ENCODE measurements at places on chromosomes 12 and 14. TPM values are rescaled to one million over a fixed set of nuclear protein-coding genes. Genes with fewer than 3 reads are reported as not detected.

The SYNDIG1L gene
- total RNA-seq: not detected

The ADAM21 gene
- 0.24 TPM for total RNA-seq

The GYS2 gene
- not detected for total RNA-seq

The PTPN6 gene
- total RNA-seq: 467 TPM

DNA sequence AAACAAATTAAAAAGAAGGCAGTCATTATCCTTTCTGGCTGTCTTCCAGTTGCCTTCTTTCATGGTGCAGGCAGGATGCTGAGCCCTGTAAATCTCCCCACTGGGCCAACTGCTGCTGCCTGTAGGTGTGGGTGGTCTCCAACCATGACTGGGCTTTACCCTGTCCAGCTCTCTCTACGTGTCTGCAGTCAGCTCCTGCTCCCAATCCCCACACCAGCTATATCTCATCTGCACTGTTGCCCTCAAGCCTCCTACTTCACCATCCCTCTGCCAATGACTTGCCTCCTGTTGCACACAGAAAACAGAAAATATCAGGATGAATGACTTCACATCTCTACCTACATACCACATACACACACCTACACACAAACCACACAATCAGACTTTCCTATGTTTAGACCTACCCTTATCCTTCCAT lies 39.7 kb upstream of the PSMA6 start:
- DNase-seq: peak; percentile 4

DNA sequence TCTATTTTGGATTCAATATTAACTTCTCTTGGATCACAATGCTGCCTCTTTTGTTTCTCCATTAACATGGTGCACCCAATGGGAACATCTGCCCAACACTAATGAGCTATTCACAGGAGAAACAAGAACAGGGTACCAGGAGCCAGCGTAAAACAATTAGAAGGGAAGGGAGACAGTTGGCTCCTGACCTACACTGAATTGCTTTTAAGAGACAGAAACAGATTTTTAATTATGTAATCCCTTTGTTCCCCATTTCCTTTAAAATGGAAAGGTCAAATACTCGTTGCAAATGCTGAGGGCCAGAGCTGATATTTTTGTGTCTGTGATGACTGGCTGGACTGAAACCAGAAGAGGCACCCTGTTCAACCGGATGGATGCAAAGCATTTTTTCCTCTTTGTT lies 108.3 kb downstream of the SEC23A start:
- no peak for DNase-seq

DNA sequence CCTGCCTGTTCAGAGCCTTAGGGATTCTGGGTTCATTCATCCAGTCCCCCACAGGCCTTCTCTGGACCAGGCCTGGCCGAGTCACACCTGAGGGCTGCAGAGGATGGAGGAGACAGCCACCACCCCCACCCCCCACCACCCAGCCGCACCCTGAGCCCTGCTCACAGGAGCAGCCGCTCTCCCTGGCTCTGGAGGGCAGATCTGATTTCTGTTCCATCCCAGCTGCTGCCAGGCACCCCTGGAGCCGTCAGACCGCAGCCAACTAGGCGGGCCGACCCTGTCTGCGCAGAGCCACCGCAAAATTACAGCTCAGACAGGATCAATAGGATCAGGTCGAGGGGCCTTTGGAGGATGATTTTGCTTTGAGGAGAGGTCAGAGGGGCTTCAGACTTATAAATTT lies 154.6 kb upstream of the MYL2 start:
- no peak for DNase-seq

GRCh38 chr14:70186900-70187451 lies 1.8 kb downstream of the SLC8A3 start:
- DNase-seq: peak; percentile 25

DNA sequence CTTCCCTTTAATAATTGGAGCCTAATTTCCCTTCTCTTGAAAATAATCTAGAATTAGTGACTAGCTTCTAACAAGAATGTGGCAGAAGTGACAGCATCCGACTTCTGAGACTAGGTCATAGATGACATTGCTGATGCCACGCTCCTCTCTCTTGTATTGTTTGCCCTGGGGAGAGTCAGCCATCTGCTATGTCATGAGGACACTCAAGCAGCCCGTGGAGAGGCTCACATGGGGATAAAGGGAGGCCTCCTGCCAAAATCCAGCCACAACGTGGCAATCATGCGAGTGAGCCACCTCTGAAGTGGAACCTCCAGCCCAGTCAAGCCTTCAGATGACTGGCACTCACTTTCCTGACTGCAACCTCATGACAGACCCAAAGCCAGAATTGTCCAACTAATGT lies 54.2 kb upstream of the LRRK2 start:
- no peak for DNase-seq

DNA sequence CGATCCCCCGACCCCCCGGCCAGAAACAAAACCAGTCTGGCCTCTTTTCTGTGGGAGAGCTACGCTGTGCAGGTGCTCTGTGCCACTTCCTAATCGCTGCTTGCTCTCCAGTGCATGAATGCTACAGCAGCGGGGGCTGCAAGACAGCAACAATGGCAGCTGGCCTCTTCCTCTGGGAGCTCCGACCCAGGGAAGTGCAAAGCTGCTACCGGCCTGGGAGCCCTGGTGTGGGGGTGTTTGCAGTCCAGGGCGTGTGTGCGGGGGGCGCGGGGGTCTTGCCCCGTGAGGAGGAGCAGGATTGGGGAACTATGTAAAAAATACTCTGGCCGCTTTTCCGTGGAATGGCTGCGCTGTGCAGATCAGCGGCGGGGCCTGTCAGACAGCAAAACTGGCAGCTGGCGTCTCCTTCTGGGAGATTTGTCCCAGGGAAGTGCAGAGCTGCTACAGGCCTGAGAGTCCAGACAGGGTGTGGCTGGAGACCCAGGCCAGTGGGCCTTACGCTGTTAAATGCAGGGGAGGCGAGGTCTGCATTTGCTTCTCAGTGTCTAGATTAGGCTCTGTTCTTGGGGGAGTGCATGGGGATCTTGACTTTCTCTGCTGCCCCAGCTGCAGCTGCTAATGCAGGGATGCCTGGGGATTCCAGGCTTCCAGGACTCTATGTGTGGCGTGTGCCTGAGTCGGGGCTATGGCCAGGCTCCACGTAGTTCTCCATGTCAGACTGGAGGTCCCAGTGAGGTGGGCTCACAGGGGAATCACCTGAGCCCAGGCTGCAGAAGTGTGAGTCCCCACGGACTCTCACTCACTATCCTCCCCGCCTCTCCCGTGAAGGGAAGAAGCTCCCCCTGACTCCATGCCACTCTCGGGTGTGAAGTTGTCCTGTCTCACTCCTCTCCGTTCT lies 344.5 kb downstream of the AEBP2 start:
- DNase-seq: no peak

- DNase-seq: peak; percentile 86
Observed at GRCh38 chr12:124940393-124941169, 26.1 kb upstream of the UBC start.

DNA sequence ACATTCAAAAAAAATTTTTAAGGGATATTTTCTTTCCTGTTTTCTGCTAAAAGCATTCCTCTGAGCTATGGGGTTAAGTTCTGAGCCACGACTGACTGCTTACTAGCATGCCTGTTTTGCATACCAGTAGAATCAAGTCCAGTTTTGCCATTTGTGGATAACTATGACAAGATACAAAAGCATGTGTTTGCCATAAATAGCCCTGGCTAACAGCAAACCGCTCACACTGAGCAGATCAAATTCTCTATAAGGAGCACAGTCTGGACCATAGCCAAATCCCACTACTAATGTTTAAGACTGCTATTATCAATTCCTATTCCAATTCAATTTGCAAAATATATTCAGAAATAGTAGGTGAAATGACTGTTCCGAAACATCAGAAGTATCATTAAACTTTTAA lies 3.2 kb downstream of the CFL2 start:
- DNase-seq: no peak

- no peak for DNase-seq
Observed at GRCh38 chr14:93967637-93968250, 8.6 kb downstream of the ASB2 start.

- no peak for DNase-seq
Observed at GRCh38 chr12:109447482-109447881, 29.6 kb downstream of the KCTD10 start.

- no peak for DNase-seq
Observed at GRCh38 chr12:126974779-126975178, 1292.2 kb upstream of the TMEM132C start.

DNA sequence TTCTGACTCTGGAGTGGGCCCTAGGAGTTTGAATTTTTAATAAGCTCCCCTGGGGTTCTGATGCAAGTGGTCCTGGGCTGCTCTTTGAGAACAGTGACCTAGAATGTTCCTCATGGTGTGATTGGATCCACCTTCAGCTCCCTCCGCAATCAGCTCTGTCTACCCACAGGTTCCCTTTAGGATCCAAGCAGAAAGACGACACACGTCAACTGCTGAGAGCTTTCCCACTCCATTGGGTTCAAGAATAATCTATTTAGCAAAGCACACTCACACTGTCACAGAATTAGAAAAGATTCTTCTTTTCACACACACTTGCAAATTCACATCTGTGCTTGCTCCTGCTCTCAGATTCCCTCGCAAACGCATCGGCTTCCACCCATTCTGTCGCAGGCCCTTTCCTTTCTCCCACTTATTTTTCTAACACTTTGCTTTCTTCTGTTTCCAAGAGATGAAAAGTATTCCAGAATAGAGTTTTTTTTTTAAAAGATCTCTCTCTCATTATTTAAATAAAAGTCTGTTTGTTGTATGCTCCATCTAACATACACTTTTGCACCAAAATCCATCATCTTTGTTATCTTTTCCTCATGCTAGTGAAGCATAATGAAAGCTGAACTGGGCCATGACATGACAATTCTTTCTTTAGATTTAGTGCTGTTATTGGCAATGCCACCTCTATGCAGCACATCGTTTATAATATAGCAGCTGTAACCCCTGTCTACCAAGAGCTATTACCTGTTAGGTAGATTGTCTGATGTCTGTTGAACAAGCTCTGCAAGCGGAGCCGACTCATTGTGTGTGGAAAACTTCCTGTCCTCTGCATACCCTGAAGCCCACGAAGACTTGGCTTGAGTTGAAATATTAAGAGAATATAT lies 73.1 kb downstream of the CACNA1C start:
- no peak for DNase-seq

- no peak for DNase-seq
Observed at GRCh38 chr12:26938701-26939062, 412 bp downstream of the FGFR1OP2 start.

DNA sequence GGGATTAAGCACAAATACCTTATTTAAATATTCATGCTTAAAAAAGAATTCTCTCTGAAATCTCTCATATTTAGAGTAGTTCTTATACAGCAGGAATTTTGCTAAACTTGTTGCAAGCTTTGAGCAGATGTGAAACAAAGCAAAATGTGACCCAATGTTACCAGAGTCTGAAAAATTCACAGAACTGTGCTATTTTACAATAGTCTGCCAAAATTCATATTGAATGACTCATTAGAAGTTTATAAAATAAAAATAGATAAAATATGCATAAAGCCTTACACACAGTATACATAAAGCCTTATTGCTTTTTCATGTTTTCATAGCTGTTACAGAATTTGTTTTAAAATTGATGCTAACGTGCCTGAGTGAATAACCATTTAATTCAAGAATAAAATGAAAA lies 17.8 kb upstream of the RHOJ start:
- DNase-seq: no peak

DNA sequence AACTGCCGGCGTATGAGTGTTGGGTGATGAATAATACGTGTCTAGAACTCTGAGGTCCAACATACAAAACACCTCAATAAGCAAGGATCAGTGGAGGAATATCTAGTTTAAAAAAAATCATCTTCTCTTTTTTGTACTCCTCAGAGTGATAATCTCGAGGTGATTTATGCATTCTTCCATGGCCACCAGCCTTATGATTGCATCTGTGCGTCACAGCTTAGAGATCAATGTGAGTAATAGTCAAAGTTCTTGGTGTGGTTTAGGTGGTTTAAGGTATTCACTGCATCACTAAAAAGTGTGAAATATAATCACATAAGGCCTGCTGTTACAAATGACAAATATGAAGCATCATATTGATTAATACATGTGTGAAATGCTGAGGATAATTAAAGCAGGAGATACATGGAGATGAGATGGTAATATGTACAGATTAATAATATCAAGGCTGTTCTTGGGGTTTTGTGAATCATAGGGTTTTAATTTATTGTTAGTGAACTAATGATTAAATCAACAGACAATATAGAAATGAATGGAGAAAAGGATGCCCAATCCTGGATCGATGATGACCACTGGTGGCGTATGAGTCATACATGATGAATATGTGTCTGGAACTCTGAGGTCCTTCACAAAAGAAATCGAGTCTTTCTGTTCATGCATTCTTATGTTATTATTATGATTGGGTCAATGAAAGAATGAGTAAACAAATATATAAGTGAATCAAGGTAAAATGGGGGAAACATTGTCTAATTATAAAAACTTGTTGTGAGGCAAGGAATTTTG lies 68.8 kb upstream of the RTL1 start:
- no peak for DNase-seq

DNA sequence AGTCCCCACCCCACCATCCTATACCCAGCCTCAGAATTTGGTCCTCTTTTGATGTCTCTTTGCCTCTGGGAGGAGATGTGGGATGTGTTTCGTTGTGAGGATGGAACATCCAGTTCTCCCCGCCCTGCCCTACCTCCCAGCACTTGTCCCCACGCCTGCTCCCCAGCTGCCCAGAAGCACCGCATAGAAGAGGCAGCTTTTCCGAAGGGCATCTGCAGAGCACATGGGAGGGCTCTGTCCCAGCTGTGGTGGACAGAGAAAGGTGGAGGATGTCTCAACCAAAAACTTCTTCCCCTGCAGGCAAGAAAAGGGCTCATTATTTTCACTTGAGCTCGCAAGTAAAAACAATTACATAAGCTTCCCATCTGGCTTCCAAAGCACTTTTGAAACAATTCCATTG lies 302.6 kb downstream of the PCNX1 start:
- no peak for DNase-seq

DNA sequence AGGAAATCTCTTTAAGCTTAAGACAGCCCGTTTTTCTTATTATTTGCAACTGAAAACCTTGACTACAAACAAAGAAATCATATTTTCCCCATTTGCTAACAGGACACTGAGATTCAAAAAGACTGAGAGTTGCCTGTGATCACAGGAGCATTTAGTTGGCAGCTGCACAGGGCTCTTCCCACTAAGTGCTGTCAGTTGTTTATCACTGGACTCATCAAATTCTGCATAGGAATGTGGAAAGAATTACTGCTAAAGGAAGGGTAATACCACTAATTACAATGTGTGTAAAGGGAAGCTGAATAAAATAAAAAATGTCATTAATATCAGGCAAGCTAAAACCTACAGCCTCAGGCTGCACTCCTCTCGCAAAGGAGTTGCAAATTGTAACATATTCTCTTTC lies 226.4 kb downstream of the NELL2 start:
- DNase-seq: no peak

- no peak for DNase-seq
Observed at GRCh38 chr12:111390910-111391309, 14.8 kb upstream of the SH2B3 start.

Data from activated naive CD8-positive, alpha-beta T cell treated with anti-CD3 and anti-CD28 coated beads for 36 hours (primary cell).